RKO (cell line): ENCODE measurements at places on chromosomes 4 and X.

DNA sequence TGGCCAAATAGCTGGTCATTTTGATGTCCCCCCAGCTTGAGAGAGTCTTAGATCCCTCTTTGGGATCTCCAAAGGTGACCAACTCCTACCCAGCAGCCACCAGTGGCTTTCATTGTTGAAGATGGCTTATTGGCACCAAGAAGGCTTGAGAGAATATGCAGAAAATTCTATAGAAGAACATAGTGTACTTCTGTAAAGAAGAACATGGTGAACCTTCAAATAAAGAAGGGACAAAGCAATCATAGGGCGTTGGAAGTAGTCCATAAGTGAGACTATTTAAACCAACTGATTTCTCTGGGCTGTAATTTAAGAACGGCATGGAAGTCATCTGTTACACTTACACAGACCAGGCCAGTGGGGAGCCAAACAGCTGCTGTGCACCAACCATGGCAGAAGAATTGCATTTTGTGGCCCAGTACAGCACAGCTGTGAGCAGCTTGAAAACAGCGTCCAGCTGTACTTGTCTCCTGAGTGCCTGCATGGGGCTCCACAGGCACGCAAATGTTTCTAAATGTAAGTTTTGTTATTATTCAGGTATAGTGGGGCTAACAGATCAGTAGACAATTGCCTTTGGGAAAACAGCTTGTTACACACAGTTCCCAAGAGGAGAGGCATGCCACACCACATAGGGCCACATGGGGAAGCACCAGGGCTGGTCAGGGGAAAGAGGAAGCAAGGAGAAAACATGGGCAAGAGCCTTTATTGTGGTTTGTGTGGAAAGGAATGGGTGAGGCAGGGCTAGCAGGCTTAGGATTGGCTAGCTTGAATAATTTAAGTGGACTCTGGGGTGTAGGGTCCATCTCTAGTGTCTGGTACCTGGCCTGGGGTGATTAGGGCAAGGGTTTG, 125.0 kb downstream of the ARHGAP6 start:
- no peak for DNase-seq

DNA sequence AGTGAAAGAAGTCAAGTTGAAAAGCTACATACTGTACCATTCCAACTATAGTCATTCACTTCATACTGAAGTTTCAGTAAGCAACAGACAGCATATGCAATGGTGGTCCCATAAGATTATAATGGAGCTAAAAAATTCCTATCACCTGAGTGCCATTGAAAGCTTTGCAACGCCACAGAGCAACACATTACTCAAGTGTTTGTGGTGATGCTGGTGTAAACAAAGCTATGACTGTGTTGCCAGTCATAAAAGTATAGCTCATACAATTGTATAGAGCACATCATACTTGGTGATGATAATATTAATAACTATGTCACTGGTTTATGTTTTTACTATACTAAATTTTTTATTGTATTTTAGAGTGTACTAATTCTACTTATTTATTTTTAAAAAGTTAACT, 78.9 kb downstream of the NAF1 start:
- peak; percentile 29 for DNase-seq

DNA sequence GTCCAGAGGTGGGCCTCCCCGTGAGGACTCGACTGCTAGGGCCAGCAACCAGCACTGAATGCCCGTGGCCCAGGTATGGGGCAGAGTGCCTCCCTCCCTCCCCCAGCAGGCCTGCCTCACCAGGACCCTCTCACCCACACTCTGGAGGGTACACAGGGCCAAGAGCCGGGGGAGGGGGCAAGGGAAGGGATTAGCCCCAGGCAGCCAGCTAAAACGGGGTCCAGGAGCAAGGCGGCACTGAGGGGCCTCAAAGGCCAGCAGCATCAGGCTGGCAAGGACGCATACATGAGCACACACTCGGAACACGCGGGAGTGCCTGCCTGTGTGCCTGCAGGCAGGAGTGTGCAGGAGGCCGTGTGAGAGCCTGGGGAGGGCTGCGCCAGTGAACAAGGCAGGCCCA, 18.3 kb upstream of the DUSP9 start:
- no peak for DNase-seq

DNA sequence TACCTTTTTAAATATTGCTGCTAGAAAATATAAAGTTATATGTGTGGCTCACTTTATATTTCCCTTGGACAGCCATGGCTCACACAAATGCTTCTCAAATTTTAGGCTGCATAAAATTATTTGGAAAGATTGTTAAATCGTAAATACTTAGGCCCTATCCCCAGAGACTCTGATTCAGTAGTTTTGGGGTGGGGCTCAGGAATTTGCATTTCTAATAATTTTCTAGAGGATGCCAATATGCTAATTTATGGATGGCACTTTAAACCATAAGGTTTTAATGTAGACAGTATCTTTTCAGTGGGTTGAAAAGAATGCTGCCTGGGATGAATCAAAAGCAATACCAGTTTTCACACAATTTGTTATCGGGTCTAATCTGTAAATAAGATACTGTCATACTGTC, 49.7 kb downstream of the RAP1GDS1 start:
- no peak for DNase-seq

GRCh38 chrX:26918631-26919030, 544.5 kb downstream of the PPP4R3C start:
- peak; percentile 62 for DNase-seq

- no peak for DNase-seq
Observed at GRCh38 chr4:159266981-159267868, 164.3 kb downstream of the RAPGEF2 start.

DNA sequence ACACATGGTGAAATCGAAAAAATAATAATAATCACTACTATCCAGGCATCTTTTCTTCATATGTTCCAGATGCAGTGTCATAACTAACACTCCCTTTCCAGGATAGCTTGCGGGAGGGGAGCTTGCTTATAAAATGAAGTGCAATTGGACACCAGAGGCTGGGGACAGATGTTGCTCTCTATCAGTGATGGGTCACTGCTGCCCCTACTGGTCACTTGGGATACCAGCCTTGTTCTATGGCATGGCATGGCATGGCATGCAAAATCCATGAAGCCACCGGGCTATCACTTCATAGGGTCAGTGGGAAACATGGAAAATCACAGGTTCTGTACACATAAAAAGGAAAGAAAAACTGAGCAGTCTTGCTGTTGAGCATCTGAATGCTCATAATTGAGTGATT, 168.1 kb downstream of the GLRA2 start:
- DNase-seq, result peak; percentile 71

- DNase-seq, result no peak
Observed at GRCh38 chr4:12270546-12270945, 841.9 kb upstream of the HS3ST1 start.

DNA sequence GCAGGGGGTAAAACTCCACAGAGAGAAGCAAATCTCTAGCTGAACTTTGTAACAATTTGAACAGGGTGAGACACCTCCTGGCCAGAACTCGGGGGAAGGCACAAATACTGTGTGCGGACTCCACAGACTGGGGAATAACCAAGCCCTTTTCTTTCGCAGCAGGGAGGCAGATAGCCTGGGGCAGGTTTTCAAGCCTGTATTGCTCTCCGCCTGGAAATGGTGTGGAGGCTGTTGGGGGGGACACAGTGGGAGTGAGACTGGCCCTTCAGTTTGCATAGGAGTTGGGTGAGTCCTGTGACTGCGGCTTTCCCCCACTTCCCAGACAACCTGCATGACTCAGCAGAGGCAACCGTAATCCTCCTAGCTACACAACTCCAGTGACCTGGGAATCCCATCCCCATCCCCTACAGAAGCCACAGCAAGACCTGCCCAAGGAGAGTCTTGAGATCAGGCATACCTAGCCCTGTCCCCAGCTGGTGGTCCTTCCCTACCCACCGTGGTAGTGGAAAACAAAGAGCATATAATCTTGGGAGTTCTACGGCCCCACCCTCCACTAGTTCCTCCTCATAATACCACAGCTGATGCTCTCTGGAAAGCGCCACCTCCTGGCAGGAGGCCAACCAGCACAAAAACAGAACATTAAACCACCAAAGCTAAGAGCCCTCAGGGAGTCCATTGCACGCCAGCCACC, 12.9 kb upstream of the SMPX start:
- DNase-seq, result no peak

DNA sequence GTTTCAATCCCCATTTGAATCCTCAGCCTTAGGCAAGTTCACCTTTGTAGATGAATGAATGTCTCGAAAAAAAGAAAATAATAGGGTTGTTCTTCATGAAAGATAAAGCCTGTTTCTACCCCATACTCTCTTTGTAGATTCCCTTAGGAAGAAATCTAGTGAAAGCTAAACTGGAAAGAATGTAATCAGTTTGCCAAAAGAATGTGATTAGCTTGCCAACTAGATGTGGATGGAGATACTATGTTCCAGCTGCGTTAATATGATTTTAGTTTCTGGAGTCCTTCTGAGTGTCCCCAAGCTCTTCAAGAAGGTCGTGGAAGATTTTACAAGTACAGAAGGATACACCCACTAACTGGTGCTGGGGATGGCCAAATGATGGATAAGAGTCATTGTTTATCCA, 162.3 kb upstream of the EDNRA start:
- no peak for DNase-seq

DNA sequence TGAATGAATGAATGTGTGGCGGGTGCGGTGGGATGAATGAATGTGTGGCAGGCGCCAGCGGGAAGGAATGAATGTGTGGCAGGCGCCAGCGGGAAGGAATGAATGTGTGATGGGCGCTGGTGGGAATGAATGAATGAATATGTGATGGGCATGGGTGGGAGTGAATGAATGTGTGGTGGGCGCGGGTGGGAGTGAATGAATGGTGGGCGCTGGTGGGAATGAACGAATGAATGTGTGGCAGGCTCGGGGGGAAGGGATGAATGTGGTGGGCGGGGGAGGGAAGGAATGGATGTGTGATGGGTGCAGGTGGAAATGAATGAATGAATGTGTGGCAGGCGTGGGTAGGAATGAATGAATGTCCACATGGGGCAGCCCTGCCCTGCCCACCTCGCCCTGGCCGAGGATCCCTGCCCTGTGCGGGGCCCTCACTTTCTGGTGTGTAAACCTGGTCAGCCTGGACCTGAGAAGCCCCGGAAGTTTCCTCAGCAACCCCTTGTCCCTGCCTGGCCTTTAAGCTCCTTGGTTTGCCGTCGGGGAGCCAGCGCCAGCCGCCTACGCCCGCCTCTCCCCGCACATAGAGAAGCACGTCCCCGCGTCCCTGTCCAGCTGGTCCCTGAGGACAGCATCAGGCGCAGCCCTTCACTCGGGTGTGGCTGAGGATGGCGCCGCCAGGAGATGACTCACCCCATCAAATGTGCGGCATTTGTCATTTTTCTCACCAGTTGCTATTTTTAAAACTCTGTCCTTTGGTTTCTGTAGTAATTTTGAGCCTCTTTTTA, 112.8 kb upstream of the LRPAP1 start:
- DNase-seq, result peak; percentile 34

DNA sequence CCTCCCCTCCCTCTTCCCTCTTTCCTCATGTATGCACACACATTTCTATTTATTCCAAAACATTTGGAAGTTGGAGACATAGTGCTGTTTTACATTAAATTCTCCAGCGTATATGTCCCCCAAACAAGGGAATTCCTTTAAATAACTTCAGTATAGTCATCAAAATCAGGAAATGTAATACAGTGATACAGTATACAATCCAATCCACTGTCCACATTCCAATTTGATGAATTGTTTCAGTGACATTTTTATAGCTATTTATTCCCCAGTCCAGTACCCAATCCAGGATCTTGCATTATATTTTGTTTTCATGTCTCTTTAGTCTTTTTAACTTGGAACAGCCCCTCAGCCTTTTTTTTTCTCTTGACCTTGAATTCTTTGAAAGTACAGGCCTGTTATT, 233.0 kb downstream of the DKK2 start:
- no peak for DNase-seq

DNA sequence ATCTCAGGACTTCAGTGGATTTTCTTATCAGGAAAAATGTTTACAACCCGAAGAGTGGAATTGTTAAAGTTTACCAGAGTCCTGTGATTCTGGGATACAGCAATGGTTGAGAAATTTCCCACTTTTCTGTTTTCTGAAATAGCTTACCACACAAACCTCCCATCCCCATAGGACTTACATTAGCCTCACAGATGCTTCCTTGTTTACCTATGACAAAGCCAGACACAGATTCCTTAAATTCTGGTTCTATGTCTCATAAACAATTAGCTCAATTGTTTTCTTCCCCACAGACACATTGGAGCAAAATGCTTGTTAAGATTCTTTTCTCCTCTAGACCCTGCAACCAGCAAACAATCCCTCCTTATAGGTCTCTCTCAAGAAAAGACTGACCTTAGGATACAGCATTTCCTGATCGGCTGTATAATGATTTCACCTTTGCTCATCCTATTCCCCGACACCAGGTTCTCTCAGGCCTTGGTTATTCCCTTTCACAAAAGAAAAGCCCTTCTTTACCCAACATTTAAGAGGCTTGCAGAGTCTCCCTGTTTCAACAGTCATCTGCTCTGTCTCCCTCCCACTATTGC, 886.2 kb downstream of the ARAP2 start:
- no peak for DNase-seq

DNA sequence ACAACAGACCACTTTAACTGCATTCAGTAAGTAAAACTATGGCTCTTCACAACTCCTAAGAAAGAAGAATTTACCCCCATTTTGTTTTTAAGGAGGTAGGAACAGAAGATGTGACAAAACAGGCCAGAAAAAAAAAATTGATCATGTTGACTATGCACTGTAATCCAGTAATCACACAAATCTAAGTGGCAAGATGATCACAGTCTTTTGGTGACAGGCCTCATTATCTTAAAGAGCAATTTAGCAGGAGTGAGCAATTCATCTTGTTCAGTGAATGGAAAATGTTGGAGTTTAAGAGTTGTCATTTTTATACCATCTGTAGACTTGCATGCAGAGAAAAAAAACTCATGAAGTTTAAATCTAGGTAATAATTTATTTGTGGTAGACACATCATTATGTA, 115.1 kb downstream of the SLC39A8 start:
- DNase-seq, result no peak
